ENCODE measurements at places on chromosomes 5 and 9. TPM values are rescaled to one million over a fixed set of nuclear protein-coding genes. Genes with fewer than 3 reads are reported as not detected.
A peak's percentile ranks its signal among the peaks of the same experiment; 100 is the strongest.

C5 gene
- total RNA-seq: 4.4 TPM

DNA sequence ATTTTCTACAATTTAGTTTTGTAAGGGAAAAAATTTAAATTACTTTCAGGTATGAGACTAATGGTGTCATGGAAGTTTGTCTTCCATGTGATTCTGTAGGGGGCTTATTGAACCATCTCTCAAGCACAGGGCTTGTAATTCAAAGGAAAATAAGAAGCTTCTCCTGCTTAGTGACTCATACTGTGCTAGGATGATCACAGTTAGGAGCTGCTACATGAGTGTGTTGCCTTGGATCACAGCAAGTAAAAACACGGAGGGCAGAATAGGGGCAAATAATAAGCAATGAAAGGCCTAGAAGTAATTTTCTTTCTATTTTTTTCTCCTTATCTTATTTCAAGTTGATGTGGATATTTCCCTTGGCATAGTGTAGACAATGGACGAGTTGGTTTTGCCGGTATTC, 28.9 kb downstream of the TMEM167A start:
- no peaks in the 10 kb centered on the region for H3K27me3 ChIP-seq
- no peak overlapping the region for H3K4me3 ChIP-seq
- no peak overlapping the region for H3K27ac ChIP-seq
- H3K36me3 ChIP-seq: peaks cover 8% of the 10 kb centered on the region

DNA sequence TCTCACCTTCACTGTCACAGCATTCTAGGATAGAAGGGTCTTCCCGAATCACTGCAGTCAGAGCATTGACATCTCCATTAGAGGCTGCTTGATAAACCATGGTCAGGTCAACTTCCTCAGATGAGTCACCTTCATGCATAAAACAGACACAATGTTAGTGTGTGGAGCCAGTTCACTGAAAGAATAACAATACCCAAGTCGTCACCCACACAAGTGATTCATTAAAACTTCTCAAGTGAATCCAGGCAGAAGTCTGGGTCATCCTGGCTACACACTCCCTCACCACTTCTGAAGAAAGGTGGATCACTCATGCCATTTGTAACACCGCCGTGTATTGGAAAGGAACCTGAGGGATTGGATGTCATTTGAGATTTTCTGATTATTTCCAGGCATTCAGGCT, 49.6 kb downstream of the ANKRD55 start:
- no peaks in the 10 kb centered on the region for H3K27me3 ChIP-seq
- H3K27ac ChIP-seq: no peak overlapping the region
- no peaks in the 10 kb centered on the region for H3K4me1 ChIP-seq
- no peak overlapping the region for H3K4me3 ChIP-seq

- H3K27ac ChIP-seq: no peak overlapping the region
- no peak for DNase-seq
- H3K36me3 ChIP-seq: no peaks in the 10 kb centered on the region
- no peak overlapping the region for H3K4me3 ChIP-seq
- no peaks in the 10 kb centered on the region for H3K27me3 ChIP-seq
Measured at GRCh38 chr9:134489621-134490408, 151.8 kb upstream of the COL5A1 start.

- H3K27me3 ChIP-seq: no peaks in the 10 kb centered on the region
- H3K36me3 ChIP-seq: no peaks in the 10 kb centered on the region
- no peaks in the 10 kb centered on the region for H3K4me1 ChIP-seq
- DNase-seq: peak; percentile 44
- H3K4me3 ChIP-seq: no peak overlapping the region
Measured at GRCh38 chr9:80605129-80605528, 1033.4 kb downstream of the TLE4 start.

DNA sequence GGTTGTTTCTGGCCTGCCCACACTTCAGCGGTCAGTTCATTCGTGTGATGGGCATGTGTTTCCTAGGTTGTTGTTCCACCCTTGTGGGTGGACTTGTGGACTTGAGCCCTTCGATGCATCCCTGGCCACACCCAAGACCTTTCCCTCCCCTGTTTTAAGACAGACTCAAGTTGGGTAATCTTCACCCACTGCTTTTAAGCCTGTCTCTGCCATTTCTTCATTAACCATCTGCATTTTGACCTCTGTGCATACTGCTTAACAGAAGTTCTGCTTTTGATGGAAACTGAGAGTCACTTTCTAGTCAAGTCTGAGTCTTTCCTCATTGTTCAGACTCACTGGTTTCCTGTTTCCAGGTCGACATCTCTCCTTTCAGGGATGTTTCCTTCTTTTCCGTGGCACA, 233.7 kb downstream of the ARHGEF28 start:
- H3K27me3 ChIP-seq: peaks cover 5% of the 10 kb centered on the region
- H3K36me3 ChIP-seq: no peaks in the 10 kb centered on the region
- DNase-seq: no peak

DNA sequence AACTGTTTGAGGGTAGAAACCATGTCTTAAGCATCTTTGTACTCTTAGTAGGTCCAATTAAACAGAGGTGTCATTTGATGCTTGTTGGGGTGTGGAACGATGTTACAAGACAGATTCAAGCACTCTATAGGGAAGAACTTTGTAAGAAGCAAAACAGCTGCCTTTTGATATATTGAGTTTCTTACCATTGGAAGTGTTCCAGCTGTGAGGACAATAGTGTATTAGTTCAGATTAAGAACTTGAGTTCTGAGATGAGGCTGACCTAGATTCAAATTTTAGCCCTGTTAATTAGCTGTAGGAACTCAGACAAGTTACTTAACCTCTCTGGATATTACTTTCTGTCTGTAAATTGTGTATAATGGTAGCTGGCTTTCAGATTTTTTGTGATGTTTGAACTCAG, 19.6 kb upstream of the ZNF462 start:
- no peak for DNase-seq
- no peaks in the 10 kb centered on the region for H3K4me1 ChIP-seq
- H3K27ac ChIP-seq: no peak overlapping the region
- no peaks in the 10 kb centered on the region for H3K36me3 ChIP-seq

PDGFRB gene
- total RNA-seq: 58.3 TPM

ENTPD2 gene
- total RNA-seq: not detected

CAMK2A gene
- not detected for total RNA-seq

DNA sequence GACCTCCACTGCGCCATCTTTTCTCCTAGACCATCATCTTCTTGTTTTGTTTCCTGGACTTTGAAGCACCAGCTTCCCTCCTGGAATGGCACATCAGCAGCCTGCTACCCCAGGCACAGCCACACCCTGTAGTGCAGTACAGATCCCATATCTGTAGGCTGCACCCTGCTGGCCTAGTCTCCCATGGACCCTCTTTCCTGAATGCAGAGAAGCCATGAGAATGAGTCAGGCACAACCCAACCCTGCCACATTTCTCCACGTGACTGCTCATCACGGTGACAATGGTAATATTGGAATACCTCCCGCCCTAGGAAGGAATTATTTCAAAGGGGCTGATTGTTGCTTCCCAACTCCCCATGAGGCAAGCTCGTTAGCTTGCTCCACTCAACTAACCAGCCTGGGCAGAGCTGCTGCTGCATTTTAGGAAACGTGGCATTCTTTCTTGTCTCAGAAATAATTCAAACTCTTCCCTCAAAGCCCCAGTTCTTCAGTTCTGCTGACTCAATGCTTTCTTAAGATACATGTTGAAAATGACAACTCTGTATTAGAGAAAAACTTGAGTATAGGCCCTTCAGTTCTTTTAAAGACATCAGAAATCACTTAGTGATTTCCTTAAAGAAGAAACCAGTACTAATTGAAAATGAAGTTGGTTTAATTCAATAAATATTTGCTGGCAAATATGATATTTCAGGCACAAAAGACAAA, 328.1 kb downstream of the MLLT3 start:
- H3K4me3 ChIP-seq: no peak overlapping the region
- no peak for DNase-seq

GAPT gene
- total RNA-seq: not detected

OMD gene
- not detected for total RNA-seq

- H3K4me1 ChIP-seq: no peaks in the 10 kb centered on the region
- H3K27me3 ChIP-seq: peaks cover 7% of the 10 kb centered on the region
- no peak for DNase-seq
- no peak overlapping the region for H3K27ac ChIP-seq
Measured at GRCh38 chr9:126915846-126916543, 1.4 kb downstream of the RALGPS1 start.

DNA sequence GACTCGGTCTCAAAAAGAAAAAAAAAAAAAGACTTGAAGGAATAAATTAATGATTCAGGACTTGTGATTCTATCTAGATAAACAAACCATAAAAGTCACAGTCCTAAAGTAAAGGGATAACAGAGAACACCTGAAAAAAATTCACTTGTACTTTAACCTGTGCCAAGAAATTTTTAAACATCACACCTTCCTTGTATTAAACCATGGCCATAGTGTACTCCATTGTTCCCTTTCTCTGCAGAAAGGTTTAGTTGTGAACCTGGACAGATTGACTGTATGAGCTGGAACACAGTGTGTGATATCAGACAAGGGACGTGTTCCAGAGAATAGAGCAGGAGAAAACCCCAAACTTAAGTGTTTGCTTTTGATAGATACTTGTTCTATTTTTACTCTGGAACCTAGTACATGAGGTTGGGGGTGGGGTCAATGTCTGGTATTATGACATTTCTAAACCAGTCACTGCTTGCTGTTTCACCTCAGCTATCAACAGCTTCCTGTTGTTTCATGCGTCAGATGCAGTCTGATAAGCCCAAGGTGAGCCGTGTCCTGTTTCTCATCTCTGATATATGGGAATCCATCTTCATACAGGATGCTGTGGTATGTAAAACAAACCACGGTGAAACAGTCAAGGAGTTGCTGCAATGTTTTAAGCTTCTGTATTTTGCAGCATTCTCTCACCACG, 62.5 kb upstream of the ITGA1 start:
- no peaks in the 10 kb centered on the region for H3K36me3 ChIP-seq
- no peak for DNase-seq
- no peak overlapping the region for H3K27ac ChIP-seq
- H3K4me1 ChIP-seq: no peaks in the 10 kb centered on the region

DNA sequence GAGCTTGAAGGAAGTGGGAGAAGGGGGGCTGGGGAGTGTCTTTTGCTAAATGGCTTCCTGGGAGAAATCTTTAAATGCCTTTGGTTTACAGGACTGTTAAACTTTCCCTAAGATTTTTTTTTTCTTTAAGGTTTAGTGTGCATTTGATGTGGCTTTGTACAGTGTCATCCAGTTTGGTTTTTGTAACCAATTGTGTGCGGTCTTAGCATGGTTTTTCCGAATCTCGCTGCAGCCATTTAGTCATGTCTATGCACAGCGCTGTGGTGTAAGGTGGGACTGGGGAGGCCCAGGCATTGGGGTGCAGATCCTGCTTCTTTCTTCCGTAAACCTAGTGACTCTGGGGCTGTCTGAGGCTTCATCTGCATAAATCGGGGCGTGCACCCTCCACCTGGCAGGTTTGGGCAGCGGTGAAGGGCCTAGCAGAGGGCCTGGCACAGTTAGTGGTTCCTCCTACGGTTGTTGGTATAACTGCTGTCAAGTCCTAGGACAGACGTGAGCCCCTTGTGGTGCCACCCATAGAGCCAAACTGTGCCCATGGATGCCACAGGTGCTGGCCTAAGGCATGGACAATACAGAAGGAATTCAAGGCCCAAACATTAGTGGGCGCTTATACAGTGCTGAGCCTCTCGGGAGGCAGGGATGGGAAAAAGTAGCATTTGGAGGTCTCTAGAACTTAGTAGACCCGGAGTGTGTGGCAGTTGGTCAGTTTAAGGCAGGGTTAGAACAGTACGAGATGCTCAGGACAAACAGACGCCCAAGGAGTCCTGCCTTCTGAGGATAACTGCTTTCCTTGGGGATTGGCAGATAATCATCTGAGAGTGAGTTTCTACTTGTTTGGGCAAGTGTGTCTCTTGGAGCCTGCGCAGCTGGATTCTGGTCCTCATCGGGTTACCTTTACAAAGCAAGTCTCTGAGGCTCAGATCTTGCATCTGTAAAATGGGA, 1.5 kb downstream of the PRRC2B start:
- H3K4me3 ChIP-seq: peak overlapping the region; percentile 67
- peaks cover 5% of the 10 kb centered on the region for H3K36me3 ChIP-seq
- peaks cover 34% of the 10 kb centered on the region for H3K4me1 ChIP-seq
- DNase-seq: no peak
- H3K27me3 ChIP-seq: no peaks in the 10 kb centered on the region
- H3K27ac ChIP-seq: peak overlapping the region; percentile 96

- H3K27me3 ChIP-seq: no peaks in the 10 kb centered on the region
- no peak for DNase-seq
- H3K4me3 ChIP-seq: no peak overlapping the region
- no peaks in the 10 kb centered on the region for H3K4me1 ChIP-seq
- H3K27ac ChIP-seq: no peak overlapping the region
Measured at GRCh38 chr5:83312663-83313062, 158.9 kb upstream of the VCAN start.

DNA sequence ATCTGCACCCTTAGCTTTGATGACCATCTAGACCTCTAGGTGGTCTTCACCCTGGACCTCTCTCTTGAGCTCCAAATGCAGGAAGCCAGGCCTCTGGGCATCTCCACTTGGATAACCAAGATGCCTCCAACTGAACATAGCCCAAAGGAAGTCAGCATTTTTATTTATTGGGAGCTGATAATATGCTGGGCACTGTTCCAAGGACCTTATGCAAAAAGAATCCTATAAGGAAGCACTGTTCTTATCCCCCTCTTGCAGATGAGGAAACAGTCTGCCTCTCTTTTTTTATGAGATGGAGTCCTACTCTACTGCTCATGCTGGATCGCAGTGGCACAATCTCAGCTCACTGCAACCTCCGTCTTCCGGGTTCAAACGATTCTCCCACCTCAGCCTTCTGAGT, 219.9 kb downstream of the CDK5RAP2 start:
- H3K36me3 ChIP-seq: no peaks in the 10 kb centered on the region
- no peak overlapping the region for H3K4me3 ChIP-seq
- DNase-seq: no peak
- H3K27me3 ChIP-seq: no peaks in the 10 kb centered on the region

INSL6 gene
- total RNA-seq: not detected

AMACR gene
- 13.9 TPM for total RNA-seq

- H3K4me3 ChIP-seq: no peak overlapping the region
- DNase-seq: no peak
- no peaks in the 10 kb centered on the region for H3K27me3 ChIP-seq
- H3K4me1 ChIP-seq: peaks cover 22% of the 10 kb centered on the region
- no peak overlapping the region for H3K27ac ChIP-seq
Measured at GRCh38 chr5:180799902-180800801, 2.5 kb downstream of the MGAT1 start.

Measured in A673 (cell line).